HCT116 (cell line): ENCODE measurements at places on chromosomes 16 and 17. TPM values are rescaled to one million over a fixed set of nuclear protein-coding genes. Genes with fewer than 3 reads are reported as not detected.
A peak's percentile ranks its signal among the peaks of the same experiment; 100 is the strongest.

Gene TP53TG3
- not detected for total RNA-seq

Gene RTN4RL1
- total RNA-seq = 3.7 TPM

Gene CPHXL2
- not detected for total RNA-seq

Gene CRHR1
- 0.12 TPM for total RNA-seq

Gene KRTAP9-8
- total RNA-seq = not detected

GRCh38 chr17:57422574-57423164 is 166.3 kb downstream of the MSI2 start:
- H3K4me3 ChIP-seq = peak overlapping the region; percentile 37
- no peaks in the 10 kb centered on the region for H3K36me3 ChIP-seq
- DNase-seq = peak; percentile 89
- H3K27ac ChIP-seq = peak overlapping the region; percentile 78
- H3K4me1 ChIP-seq = peaks cover 70% of the 10 kb centered on the region
- no peaks in the 10 kb centered on the region for H3K27me3 ChIP-seq

DNA sequence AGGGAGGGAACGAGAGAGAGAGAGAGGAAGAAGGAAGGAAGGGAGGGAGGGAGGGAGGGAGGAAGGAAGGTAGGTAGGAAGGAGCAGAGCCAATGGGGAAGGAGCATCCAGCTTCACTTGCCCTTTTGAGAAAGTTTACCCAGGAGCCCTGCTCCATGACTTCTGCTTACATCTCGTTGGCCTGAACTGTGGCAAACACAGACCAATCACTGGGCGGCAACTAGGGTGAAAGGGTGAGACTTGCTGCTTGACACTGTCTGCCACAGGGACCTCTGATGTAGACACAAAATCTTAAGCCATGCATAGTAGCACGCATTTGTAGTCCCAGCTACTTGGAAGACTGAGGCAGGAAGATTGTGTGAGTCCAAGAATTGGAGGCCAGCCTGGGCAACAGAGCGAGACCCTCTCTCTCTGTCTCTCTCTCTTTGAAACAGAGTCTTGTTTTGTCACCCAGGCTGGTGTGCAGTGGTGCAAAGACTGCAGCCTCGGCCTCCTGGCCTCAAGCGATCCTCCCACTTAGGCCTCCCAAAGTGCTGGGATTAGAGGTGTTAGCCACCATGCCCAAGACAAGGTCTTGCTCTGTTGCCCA is 19.5 kb upstream of the TUBG2 start:
- no peaks in the 10 kb centered on the region for H3K4me1 ChIP-seq
- H3K27ac ChIP-seq = no peak overlapping the region
- H3K36me3 ChIP-seq = no peaks in the 10 kb centered on the region

DNA sequence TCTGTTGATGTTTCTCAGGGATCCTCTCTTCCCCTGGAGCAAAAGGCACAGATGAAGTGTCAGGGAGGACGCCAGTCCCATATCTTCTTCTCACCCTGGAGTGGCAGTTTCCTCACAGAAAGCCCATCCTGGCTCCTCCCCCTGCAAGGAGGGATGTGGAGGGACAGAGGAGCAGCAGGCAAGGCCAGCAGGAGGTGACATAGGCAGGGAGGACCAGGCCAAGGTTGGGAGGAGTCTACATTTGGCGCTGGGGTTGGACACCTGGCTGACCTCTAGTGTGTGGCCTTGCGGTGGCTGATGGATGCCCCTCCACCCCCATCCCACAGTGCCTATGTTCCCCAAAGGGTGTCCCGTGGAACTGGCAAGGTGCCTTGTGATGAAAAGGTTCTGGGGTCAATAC is 125.4 kb downstream of the SEC14L1 start:
- H3K36me3 ChIP-seq = no peaks in the 10 kb centered on the region
- H3K27ac ChIP-seq = no peak overlapping the region
- no peak for DNase-seq
- H3K27me3 ChIP-seq = no peaks in the 10 kb centered on the region
- peaks cover 17% of the 10 kb centered on the region for H3K4me1 ChIP-seq
